ENCODE measurements at places on chromosomes 13 and 19.

- DNase-seq = no peak
These were observed 31.2 kb upstream of the LRRC4B start for GRCh38 chr19:50599427-50599826.

GRCh38 chr13:47893527-47893926 is 107.5 kb downstream of the SUCLA2 start:
- DNase-seq = no peak

DNA sequence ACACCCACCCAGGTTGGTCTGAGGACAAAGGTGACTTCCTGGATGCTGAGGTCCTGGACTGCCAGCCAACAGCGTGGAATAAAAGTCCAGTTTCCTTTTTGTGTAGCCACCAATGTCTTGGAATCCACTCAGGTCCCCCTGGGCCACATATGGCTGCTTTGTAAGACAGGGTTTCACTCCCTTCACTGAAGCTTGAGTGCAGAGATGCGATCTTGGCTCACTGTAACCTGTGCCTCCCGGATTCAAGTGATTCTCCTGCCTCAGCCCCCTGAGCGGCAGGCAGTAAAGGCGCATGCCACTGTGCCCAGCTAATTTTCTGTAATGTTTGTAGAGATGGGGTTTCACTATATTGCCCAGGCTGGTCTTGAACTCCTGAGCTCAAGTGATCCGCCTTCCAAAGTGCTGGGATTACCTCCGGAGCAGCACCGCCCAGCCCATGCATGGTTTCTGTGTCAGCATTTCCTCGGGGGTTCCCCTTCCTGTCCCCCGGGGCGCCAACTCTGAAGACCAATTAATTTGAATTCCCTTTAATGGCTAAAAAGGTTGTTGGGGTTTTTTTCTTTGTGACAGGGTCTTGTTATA is 17.5 kb downstream of the KANK2 start:
- no peak for DNase-seq

- no peak for DNase-seq
These were observed 32.8 kb downstream of the TINCR start for GRCh38 chr19:5534787-5535586.

DNA sequence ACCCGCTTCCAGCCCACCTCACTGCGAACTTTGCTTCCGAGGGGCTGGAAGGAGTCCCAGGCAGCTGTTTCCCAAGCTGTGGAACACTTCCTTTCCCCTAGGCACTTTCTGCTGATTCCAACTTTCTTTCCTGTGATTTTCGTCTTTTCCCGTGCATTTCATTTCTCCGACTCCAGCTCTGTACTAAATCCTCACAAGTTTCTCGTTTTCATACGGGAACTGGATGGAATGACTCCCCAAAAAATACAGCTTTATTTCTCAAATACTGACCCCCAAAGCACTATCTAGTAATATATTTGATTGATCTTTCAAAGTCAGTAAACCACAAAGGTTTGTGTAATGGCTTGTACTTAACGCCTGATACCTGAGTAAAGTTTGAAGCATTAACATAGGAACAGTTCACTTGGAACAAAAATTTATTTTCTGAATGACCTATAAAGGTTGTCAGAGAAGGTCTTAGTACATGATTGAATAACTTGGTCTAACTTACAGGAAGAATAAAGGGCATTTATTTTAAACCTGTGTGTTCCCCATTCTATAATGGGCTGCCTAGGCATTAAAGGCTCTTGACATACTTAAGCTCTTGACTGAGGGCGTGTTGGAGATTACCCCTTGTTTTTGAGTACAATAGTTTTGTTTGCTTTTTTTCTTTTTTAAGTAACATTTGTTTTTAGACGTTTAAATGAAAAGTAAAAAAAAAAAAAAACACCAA is 1.3 kb upstream of the PCDH9 start:
- DNase-seq = peak; percentile 63

- no peak for DNase-seq
These were observed 431.0 kb upstream of the HTR2A start for GRCh38 chr13:47327861-47328260.

- DNase-seq = no peak
These were observed 968 bp upstream of the KL start for GRCh38 chr13:33015241-33015668.

DNA sequence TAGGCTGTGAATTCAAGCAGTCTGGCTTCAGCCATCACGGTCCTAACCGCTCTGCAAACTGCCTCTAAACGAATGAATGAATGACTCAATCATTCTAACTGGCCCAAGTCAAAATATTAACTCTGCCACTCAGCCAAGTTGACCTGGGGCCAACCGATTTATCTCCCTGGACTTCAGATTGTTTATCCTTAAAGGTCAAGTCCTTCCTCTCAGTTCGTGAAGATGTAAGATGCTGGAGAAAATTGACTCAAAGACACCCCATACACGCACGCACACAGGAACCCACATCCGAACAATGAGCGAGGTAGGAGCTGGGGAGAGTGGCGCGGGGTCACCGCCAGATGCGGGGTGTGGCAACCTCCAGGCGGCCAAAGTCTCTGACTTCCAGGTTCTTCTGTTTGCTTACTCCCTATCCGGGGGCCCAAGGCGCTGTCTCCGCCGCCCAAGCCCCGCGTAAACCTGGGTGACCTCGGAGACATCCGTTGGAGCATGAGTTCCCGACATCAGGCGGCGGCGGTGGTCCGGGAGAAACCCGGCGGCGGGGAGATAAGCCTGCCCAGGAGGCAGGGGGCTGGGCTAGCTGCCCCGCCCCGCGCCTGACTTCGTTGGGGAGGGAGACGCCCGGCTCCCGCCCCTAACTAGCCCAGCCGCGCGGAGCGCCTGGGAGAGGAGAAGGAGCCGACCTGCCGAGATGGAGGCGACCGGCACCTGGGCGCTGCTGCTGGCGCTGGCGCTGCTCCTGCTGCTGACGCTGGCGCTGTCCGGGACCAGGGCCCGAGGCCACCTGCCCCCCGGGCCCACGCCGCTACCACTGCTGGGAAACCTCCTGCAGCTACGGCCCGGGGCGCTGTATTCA is at the start of gene CYP2S1:
CYP2S1 (plus strand) TSS at position 646 of the 856 bp plus-strand sequence; CDS start at position 692, 46 bp downstream.
- no peak for DNase-seq

DNA sequence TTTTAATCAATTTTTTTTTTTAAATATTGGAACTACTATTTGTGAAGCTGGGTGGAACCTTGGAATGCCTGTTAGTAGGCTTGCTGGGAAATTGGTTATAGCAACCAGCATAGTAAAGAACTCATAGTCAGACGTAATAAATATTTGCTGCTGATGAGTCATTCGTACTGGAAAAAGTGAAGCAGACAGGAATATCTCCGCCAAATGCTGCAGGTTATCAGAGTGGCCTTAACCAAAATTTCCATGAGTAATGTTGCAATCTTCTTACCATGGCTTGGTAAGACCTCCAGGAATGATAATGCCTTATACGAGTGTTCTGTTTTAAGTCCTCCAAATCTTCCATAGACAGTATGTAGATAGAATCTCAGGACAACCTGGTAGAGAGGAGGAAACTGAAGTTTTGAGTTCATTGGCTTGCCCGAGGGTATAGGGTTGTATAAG is 34.2 kb downstream of the MBNL2 start:
- DNase-seq = no peak

GRCh38 chr19:48053856-48054255 is 10.0 kb upstream of the CABP5 start:
- no peak for DNase-seq

- no peak for DNase-seq
These were observed 15.6 kb upstream of the SMARCA4 start for GRCh38 chr19:10945264-10945663.

DNA sequence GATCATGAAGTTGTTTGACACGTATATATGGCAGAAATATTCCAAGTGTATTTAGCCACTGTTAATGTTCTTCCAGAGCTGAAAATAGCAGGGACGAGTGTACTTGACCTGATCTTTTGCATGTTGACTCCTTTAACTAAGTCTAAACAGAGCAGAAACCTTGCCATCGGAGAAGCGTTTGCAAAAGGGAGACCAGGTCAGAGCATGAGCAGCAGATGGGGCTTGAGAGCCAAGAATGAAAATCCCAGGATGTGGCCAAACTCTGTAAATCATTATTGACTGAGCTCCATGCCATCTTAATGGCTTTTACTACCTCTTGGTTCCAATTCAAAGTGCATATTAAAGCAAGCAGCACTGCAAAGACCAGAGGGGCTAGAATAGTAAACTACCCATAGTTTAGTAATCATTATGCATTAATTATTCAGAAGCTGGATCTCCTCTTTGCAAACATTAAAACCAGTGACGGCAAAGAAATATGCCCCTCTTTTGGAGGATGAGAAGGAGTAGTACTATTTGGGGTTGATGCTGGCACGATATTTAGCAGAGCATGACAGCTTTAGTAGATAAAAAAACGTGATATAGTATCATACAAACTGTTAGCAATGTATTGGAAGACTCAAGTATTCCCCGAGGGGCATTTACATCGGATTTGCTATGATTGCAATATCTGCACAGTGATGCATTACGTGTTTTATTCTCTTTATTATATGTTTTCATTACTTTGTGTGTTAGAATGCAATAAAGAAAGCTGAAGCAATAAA is 55.7 kb downstream of the FAM216B start:
- no peak for DNase-seq

DNA sequence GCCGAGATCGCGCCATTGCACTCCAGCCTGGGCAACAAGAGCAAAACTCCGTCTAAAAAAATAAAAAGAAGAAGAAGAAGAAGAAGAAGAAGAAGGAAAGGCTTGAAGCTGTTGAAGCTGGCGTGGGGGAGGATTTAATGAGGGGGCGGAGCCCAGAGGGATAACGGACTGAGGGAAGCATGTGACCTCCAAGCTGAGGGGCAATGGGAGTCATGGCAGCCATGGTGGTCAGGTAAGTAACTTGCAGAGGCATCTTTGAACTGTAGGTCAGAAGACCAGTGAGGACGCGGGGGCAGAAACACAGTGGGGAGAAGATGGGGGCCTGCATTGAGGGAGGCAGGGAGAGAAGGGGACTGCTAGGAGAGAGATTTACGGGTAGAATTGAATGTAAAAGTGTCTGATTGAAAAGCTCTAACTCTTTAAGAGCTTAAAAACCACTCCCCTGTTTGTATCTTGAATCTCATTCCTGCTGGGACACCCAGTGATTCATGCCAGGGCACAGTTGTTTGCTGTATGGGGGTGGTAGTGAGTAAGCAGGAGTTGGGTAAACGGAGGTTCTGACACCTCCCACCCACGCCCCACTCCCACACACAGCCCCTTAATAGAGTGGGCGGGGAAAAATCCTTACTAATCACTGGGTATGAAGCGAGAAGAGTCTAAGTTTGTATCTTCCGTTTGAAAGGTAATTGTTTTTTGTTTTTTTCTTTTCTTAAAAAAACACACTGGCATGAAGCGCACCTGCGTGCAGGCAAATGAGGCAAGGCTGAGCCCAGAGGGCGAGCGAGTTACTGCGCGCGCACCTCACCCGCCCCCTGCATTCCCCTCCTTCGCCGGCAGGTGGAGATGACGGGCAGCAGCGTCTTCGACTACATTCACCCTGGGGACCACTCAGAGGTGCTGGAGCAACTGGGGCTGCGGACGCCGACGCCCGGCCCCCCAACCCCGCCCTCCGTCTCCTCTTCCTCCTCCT is 13.0 kb downstream of the TMEM160 start:
- DNase-seq = peak; percentile 70

DNA sequence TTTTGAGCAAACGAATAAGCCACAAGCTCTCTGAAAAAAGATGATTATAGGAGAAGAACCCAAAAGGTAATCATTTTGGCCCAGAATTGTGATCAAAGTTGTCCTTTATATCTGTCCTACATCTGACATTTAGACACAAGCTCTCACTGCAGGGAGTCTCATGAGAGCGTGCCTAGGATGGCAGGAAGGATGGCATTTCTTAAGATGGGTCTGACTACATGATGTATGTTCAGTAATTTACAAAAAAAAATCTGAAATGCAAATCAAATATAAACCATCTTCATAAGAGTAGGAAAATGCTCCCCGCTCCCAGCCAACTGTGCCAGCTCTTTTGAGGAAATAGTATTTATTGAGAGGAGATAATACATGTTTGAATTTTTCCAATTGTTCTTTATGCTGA is 81.0 kb upstream of the MBNL2 start:
- DNase-seq = no peak

DNA sequence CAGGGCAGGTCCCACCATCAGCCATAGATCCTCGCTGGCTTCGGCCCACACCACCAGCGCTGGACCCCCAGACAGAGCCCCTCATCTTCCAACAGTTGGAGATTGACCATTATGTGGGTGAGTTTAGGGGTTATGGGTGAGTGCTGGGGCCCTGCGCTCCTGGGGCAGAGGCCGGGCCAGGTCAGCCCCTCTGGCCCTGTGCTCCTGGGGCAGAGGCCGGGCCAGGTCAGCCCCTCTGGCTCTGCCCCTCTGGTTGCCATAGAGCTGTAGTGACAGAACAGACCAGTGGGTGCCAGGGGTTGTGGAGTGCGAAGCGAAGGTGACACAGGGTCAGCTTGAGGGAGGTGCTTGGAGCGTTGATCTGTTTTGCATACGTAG is 15.2 kb downstream of the POLD1 start:
- DNase-seq = no peak

- DNase-seq = no peak
These were observed 11.1 kb downstream of the PDE4A start for GRCh38 chr19:10431254-10431942.

DNA sequence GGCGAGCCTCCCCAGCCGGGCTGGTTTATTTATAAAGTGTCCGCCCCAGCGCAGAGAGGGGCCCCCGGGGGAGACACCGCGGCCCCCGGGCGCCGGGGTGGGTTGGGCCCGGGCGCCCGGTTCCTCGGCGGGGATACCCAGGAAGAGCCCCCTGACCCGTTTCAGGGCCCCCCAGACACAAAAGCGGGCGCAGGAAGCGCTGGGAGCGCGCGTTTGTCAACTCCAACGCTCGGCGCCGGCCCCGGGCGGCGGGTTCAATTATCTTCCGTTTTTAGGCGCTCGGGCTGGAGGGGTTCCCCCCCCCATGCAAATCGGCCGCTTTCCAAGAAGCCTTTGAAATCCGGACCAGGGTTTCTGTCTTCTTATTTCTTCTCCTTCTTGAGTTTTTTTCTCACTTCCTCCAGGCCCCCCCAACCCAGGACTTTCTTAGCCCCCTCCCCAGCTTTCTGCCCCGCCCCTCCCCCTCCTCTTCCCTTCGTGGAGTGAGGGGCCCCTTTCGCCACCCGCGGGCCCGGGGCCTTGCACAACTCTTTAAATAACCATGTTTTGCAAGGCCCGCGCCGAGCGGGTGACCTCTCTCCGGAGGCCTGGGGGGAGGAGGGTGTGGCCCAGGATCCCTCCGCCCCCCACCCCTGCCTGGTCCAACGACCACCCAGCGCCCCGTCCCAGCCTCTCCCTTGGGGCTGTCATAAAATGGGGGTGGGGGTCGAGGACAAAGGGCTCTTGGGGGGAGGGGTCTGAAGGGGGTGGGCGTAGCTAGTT is 935 bp downstream of the ARID3A start:
- DNase-seq = no peak
